ENCODE measurements at places on chromosomes 1 and 21.

DNA sequence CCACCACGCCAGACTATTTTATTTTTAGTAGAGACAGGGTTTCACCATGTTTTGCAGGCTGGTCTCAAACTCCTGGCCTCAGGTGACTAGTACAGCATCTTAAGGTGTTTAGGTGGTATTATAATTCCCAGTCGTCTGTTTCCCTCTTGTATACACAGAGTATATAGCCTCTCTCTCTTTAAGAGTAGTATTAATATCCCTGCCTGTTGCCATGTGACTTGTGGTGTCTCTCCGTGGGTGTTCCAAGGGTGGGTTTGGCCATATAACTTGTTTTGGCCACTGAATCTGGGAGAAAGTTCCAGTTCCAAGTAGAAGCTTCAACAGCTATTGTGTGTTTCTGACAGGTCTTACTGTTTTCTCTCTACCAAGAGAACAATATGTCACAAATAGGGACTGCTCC is 29.6 kb downstream of the EPS15 start:
- no peak for DNase-seq

DNA sequence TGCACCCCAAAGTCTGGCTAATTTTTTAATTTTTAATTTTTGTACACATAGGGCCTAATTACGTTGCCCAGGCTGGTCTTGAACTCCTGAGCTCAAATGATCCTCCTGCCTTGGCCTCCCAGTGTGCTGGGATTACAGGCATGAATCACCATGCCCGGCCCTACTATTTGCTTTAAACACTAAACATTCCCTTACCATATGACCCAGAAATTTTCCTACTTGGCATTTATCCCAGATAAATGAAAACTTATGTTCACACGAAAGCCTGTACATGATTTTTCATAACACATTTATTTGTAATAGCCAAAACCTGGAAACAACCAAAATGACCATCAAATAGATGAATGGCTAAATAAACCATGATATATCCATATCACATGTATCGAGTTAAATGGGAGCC is 35.8 kb downstream of the NDUFS5 start:
- no peak for DNase-seq

DNA sequence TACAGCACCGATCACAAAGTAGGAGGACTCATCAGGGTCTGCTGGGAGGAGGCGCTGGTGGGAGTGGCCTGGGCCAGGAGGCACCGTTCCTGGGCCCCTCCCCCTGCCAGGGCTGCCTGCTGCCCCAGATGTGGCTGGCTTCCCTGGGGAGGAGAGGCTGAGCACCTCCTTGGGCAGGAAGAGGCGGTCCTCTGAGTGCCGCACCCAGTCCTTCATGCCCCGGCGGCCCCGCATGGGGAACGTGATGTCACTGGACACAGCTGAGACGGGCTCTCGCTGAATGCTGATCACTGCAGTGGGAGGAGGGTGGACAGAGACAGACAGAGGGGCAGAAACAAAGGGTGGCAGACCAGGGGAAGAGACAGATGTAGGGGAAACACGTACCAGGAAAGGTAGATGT is 24.8 kb downstream of the ADGRB2 start:
- no peak for DNase-seq

- no peak for DNase-seq
These were observed 11.6 kb downstream of the SARS1 start for GRCh38 chr1:109225308-109225707.

- DNase-seq, result no peak
These were observed 171.4 kb downstream of the CAMTA1 start for GRCh38 chr1:6956488-6957159.

GRCh38 chr1:228286505-228287417 is 78.9 kb downstream of the OBSCN start:
- DNase-seq, result no peak

- no peak for DNase-seq
These were observed 12.7 kb downstream of the PAFAH2 start for GRCh38 chr1:25985171-25985570.

GRCh38 chr1:35539824-35540261 is 17.4 kb downstream of the KIAA0319L start:
- no peak for DNase-seq

- no peak for DNase-seq
These were observed 2.1 kb upstream of the RAB3GAP2 start for GRCh38 chr1:220274251-220274855.

GRCh38 chr1:45012639-45013278 is 705 bp downstream of the UROD start:
- no peak for DNase-seq

DNA sequence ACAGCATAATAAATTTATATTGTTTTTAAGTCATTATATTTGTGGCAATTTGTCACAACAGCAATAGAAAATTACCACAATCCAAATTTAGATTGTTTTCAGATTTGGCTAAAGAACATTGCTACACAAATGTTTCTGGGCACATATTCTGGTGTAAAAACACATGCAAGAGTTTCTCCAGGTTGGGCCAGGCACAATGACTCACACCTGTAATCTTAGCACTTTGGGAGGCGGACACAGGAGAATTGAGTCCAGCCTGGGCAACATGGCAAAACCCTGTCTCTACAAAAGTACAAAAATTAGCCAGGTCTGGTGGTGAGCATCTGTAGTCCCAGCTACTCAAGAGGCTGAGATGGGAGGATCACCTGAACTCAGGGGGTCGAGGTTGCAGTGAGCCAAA is 8.4 kb downstream of the ERO1B start:
- DNase-seq, result no peak

DNA sequence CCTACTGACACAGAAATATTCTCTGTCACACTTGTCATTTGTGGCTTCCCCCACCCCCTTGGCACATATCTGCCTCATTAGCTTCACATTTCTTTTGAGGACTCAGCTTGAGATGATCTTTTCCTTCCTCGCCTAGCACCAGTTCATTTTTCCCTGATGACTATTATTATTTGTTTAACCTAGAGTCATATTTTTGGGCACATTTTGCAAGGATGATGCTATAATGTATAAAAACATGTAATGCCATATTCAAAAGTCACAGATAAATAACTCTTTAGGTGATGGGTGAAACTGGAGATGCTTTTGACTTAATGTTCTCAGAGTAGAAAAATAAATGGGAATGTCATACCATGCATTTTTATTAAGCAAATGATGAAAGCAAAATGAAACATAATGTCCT is 202.7 kb downstream of the BACH1 start:
- no peak for DNase-seq

- no peak for DNase-seq
These were observed 131.6 kb downstream of the TRIM33 start for GRCh38 chr1:114379358-114379757.

DNA sequence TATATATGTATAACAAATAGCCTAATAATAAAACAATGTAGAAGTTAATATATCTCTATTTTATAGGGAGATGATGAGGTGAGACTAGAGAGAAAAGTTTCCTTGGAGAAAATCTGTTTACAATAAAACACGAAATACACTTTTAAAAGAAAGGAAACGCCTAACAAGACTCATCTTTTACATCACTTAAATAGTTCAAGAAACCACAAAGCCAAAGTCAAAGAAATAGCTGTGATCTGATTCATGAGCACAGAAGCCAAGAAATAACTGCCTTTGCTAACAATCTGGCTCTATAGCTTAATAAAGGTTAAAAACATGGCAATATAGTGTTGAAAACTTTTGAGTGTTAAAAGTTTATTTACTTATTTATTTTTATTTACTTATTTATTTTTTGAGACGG is 61.5 kb downstream of the TOR3A start:
- no peak for DNase-seq

DNA sequence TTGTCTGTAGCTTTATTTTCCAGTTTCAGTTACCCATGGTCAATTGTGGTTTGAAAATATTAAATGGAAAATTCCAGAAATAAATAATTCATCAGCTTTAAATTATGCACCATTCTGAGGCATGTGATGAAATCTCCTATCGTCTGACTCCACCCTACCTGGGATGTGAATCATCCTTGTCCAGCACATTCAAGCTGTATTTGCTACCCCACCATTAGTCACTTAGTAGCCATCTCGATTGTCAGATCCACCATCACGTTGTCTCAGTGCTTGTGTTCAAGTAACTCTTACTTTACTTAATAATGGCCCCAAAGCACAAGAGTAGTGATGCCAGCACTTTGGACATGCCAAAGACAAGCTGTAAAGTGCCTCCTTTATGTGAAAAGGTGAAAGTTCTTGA is 4.0 kb downstream of the STPG1 start:
- no peak for DNase-seq

- DNase-seq, result no peak
These were observed 54.5 kb downstream of the BACE2 start for GRCh38 chr21:41222247-41223068.

DNA sequence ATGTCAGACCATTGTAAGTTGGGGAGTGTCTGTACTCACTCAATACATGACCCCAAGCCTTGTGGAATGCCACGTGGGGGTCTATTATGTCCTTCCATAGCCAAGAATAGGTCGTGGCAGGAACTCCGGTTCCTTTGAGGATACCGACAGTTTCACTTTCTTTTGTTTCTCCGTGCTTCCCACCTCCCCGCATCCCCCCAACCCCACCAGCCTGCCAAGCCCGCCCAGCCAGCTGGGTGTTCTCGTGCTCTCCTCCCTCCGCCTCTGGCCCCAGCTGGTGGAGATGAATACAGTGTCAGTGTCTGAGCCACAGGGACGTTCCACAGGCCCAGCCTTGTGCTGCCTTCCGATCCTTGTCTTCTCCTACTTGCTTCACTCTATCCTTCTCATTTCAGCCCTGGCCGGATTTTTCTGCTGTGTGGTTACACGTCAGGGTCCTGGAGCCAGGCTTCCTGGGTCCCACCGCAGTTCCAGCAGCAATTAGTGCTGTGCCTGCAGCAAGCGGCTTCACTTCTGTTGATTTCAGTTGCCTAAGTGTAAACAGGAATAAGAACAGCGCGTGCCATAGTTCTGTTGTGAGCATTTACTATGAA is 4.1 kb upstream of the AGTRAP start:
- no peak for DNase-seq

DNA sequence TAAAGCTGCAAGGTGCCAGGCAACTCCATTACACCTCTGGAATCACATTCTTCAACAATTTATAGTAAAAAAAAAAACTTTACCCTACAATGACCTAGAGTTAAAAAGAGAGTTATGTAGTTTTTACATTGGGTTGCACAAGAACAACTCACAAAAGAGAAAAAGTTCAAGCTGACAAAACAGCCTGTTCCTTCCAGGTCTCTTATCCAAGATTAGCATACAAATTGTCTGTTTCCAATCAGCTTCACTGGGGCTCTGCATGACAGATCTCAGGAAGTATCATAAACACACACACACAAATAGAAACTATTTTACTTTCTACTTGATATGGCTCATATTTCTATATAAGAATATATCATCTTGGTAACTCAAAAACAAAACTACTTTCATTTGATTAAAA is 154.6 kb downstream of the PCNX2 start:
- DNase-seq, result no peak

All from GM12864 (cell line).